MM.1S (cell line): ENCODE measurements at places on chromosomes 11 and 22.

- no peak for DNase-seq
Observed at GRCh38 chr11:19873730-19874129, 161.1 kb downstream of the NAV2 start.

DNA sequence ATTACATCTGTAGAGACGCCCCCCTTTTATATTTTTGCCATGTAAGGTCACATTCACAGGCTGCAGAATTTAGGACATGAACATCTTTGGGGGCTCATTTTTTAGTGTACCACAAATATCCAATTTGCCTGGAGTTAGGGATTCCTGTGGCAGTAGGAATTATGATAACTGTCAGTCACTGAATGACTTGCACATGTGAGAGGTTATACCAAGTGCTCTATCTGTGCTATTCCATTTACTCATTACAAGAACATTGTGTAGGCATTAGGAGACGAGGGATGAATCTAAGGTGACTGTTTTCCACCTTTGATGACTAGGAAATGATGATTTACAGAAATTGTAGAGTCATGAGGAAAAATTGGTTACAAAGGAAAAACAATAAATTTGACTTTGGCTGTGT, 79.3 kb downstream of the LIF start:
- DNase-seq, result no peak

- DNase-seq, result no peak
Observed at GRCh38 chr22:32737811-32738497, 63.6 kb upstream of the TIMP3 start.

- peak; percentile 83 for DNase-seq
Observed at GRCh38 chr11:118398791-118399559, 2.4 kb upstream of the ATP5MG start.

DNA sequence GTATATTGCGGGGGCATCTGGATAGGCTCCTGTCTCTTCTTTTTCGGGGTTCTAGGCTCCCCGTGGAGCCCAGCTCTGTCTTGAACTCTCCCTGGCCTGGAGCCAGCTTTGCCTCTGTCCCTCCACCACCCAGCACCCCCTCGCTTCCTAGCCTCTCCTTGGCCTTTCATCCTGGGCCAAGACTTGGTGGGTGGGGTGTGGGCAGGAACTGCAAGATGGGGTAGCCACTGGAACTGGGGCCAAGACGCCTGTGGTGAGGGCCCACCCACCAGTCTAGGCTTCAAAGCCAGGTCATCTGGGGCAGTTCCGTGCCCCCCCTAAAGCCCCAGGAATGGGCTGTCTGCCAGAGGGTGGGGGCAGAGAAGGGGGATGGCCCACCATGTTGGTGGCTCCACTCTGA, 1.7 kb upstream of the CRYBB1 start:
- no peak for DNase-seq

DNA sequence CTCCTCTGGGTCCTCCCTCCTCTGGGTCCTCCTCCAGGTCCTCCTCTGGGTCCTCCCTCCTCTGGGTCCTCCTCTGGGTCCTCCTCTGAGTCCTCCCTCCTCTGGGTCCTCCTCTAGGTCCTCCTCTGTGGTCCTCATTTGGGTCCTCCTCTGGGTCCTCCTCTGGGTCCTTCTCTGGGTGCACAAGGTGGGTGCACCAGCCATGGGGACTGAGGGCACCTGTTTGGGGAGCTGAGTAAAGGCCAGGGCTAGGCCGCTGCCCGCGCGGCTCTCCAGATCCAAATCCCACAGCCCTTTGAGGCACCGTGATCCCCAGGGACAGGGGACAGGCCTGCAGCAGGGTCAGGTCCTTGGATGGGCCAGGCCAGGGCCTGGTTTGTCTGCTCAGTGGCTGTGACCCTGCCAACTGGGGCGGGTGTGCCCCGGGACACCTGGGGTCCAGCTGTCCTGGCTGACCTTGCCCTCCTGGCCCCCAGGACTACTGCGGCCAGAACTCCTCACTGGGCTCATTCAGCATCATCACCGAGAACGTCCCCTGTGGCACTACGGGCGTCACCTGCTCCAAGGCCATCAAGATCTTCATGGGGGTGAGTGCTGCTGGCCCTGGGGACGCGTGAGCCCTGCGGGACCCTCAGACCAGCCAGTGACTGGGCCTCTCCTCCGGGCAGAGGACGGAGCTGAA, 12.7 kb downstream of the MUC2 start:
- no peak for DNase-seq

DNA sequence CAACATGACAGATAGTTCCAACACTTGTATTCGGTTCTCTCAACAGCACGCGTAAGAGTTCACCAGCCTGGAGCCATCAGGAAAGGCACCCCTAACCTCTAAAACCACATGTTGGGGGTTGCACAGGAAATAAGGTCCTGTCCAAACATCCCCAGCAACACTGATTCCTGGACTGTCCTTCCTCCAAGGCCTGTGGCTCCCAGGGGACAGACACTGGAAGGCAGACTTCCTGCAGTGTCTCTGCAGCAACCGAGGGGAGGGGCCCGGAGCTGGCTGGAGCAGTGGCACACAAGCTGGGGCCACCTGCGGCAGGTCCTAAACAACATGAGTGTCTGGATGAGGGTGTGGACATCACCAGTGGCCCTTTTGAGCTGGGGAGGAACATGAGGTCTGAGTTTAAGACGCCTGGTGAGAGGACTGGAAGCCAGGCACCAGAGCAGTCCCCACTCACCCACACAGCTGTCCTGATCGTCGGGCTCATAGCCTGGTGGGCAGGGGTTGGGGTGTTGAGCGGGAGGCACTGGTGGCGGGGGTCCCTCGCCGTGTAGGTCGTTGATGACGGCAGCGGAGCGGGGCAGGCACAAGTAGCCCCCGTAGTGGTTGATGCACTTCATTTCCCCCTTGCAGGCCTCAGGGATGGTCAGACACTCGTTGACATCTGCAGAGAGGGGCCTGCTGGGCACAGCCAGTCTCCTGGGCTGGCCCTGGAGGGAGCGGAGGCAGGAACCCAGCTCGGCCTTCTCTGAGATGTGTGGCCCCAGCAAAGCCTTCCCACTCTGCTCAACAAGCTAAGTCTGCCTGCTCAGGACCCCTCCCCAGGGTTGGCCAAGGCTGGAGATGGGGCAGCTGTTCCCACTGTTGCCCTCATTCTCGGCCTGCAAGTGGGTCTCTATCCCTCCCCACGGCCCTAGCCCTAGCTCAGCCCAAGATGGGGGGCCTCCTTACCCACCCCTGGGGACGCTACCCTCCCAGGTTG, 1.6 kb downstream of the EFEMP2 start:
- peak; percentile 3 for DNase-seq

GRCh38 chr11:74121804-74122203, 49.0 kb downstream of the C2CD3 start:
- no peak for DNase-seq

- no peak for DNase-seq
Observed at GRCh38 chr22:44042249-44043218, 18.4 kb downstream of the PARVB start.

DNA sequence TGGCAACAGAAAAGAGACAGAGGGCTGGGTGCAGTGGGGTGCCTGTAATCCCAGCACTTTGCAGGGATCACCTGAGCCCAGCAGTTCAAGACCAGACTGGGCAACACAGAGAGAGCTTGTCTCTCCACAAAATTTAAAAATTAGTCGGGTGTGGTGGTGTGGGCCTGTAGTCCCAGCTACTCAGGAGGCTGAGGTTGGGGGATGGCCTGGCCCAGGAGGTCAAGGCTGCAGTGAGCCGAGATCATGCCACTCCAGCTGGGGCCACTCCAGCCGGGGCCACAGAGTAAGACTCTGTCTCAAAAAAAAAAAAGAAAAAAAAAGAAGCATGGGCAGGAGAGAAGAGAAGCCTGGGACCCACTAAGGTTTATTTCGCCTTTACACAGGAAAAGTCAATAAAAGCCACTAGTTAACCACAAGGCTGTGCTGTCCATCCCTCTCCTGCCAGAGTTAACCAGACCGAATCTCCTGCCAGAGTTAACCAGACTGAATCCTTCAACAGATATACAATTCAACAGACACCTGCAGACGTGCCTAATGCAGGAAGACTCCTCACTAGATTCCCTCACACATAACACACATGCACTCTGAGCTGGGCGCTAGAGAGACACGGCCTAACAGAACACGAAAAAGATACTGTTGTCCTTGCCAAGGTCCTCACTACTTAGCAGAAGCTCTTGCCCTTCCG, 29.8 kb downstream of the MICAL3 start:
- DNase-seq, result no peak

DNA sequence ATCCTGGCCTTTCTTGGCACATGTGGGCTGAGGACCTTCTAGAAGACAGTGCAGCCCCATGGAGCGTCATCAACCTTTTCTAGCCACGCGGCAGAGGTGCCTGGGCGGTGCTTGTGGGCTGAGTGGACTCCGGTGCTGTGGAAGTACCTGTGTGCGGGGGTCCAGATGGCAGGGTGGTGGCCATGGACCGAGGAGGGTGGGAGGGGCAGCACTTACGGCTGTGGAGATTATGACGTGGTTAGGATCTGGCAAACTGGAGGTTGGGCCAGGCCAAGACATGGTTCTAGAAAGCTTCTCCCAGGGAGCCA, 2.0 kb downstream of the TUB start:
- DNase-seq, result no peak

DNA sequence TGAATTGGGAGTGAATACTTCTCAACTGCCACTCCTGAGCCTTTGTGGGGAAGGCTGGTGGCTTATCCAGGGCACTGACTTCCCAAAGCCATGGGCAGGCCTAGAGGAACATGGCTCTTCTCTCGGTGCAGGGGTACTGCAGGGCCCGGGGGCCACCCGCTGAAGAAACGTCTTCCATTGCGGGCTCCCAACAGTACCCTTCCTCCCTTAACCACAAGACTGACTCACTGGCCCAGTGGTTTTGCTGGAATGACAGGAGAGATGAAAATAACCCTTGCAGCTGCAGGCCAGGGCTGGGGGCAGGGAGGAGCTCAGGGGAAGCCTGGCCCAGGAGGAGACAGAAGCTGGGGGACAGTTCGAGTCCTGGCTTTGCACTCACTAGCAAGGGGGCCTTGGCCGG, 13.5 kb downstream of the TXN2 start:
- peak; percentile 64 for DNase-seq
